ENCODE measurements at places on chromosomes 11 and 22. TPM values are rescaled to one million over a fixed set of nuclear protein-coding genes. Genes with fewer than 3 reads are reported as not detected.

GRCh38 chr11:16770016-16770415 is 31.6 kb downstream of the C11orf58 start:
- no peak for DNase-seq

- no peak for DNase-seq
Measured at GRCh38 chr11:113163291-113164030, 150.9 kb upstream of the TTC12 start.

Gene INPP5J
- total RNA-seq: 0.24 TPM

- peak; percentile 34 for DNase-seq
Measured at GRCh38 chr22:40218152-40218551, 40.4 kb downstream of the TNRC6B start.

DNA sequence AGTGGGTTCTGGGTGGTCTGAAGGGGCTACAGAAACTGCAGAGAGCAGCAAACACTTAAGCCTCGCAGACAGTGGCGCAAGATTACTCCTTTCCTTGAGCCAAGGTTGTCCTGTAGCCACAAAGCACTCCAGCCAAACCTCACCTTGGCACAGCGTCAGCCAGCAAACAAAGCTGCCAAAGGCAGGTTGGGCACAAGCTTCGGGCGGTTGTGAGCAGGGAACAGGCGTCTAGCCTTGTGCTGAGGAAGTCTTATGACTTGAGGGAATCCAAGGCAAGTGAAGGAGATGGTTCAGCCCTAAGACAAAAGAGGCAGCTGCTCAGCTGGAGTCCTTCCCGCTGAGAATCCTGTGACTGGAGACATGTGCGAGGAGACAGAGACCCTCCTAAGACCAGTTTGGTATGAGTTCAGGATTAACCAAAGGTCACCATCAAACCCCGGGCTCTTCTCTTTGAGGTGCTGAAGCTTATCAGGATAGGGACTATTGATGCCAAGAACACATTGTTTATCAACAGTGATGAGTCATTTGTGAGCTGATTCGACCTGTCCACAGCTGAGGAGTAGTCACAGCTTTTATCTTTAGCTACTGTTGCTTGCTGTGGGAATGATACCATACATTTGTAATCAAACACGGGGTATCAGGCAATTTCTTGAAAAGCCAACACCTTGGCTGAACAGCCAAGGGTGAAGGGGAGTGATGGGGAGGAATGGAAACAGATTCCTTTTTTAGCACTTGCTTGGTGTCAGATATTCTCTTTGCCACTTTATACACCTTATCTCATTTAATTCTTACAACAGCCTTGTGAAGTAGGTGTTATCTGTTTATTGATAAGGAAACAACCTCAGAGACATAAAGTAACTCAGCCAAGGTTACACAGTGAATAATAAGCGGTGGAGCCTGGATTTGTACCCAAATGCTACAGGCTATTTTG is 4.6 kb downstream of the ADM start:
- DNase-seq: no peak
